ENCODE measurements at places on chromosomes 1 and 21.

- no peak for DNase-seq
Observed at GRCh38 chr1:19668888-19669287, 4.2 kb downstream of the HTR6 start.

DNA sequence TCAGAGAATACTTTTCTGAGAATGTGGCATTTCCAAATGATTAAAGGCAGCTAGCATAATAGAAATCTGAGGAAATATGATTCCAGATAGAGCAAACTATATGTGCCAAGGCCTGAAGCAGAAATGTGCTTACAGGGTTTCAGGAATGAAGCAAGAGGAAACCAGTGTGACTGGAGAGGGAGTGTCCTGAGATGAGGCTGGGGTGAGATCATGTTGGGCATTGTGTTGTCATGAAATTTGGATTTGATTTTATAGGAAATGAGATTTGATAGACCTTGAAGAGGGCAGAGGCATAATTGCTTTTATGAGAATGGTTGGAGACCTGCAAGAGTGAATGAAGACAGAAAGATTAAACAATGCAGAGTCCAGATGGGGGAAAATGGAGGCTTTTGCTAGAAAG is 338.1 kb upstream of the SNX7 start:
- DNase-seq: no peak

DNA sequence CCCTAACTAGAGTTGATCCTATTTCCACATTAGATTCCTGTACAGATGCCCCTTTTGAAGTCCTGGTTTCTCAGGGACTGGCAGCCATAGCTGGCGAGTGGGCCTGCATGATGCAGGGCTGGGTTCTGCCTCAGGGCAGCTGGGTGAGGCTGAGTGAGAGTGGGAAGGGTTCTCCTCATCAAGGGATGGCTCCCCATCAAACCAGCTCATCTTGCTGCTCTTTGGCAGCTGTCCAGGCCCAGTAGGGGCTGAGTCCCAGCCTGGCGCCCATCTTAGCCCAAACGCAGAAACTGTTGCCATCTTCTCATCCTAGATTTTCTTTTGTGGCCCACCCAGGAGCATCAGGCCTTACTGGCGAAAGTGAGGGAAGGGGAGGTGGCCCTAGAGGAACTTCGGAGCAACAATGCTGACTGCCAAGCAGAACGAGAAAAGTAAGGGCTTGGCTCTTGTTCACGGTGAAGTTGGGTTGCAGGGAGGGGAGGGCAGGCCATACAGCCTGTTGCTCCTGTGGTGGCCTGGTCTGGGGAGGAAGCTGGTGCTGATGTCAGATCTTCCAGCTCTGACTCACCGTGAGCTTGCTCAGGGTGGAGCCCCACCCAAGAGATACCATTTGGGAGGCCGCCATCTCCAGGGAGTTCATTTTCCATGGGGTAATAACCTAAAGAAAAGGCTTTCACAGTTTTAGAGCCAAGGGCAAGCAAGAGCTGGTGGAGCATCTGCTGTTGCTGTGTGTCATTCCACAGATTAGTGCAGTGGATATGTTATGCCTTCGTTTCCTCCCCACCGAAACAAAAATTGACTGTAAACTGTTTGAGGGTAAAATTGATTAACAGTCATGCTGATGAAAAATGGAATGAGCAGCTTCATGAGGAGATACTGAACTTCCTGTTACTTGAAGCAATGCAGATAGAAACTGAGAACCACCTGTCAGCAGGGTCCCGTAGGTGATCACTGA is 34.7 kb downstream of the TUFT1 start:
- DNase-seq: peak; percentile 21

- no peak for DNase-seq
Observed at GRCh38 chr1:232810856-232811255, 5.6 kb downstream of the MAP10 start.

DNA sequence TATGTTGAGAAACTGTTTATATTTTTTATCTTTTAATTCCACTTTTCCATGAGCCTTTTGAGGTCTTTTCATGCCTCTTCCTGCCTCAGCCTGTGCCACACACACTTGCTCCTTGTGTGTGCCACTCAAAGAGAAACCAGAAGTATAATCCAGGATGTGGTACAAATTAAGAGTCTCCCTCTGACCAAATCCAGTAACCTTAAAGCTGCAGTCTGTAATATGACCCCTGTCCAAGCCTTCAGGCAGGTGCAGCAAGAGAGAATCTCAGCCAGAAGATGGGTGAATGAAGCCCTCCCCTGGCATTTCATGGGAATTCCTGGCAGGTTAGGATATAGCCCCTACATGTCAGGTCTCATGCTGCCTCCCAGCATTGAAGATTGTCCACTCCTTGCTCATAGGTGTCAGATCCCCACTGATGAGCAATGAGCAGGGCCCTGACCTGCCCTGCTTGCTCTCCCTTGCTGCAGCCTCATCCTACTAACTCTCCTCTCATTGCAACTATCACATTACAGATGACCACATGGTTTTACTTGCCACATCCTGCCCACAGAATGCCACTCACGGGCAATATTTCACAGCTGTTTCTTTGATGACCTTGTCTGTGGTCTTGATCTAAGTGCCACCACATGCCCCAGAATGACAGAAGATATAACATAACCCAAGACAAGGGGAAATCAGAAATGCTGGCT is 169.3 kb downstream of the SEC16B start:
- no peak for DNase-seq

DNA sequence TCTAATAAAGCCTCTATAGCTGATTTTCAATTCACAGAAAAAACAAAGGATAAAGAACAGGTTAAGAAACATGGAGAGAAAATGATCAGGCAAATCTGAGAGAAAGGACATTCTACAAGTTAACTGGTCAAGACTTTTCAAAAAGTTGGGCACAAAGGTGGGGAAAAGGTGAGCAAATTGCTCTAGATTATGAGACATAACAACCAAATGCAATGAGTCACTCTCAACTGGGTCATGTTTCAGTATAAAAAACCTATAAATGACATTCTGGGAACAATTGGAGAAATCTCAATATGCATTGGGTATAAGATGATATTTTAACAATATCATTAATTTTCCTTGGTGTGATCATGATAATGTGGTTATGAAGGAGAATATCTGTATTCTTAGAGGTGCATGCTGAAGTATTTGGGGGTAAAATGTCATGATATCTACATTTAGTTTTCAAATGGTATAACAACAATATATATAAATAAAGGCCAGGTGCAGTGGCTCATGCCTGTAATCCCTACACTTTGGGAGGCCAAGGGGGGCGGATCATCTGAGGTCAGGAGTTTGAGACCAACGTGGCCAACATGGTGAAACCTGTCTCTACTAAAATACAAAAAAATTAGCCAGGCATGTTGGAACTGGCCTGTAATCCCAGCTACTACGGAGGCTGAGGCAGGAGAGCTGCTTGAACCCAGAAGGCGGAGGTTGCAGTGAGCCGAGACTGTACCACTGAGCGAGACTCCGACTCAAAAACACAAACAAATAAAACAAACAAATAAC is 27.0 kb downstream of the ANKRD13C start:
- DNase-seq: no peak

DNA sequence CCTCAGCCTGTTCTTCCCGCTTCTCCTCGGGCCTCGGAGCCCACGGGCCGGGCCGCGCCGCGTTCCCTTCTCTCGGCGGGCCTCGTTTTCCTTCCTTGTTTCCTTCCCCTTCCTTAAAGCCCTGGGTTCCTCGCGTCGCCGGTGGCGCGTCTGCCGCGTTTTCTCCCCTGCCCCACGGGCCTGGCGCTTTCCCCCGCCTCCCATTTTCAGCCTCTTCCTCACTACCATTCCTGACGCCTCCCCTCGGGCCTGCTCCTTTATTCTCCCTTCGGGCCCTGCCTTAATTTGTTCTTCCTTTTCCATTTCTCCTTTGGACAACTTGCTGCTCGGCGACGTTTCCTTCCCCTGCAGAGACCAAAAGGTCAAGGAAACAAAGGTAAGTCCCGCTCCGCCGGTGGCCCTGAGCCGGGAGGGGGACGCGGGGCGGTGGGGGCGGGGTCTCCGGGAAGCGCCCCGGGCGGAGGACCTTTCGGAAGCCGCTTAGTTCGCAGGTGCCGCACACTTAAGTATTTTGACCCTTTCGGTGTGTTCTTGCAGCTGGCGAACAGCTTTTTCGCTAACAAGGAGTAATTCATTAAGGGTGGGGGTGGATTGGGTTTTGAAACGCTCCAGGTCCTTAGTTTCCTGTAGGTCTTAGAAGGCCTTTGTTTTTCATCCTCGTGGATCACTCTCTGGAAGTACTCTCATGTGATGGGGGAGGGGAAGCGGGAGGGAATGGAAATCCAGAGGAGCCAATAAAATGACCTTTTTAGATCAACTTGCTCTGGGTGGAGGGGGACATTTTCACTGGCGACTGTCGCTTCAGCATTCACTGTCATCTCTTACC is 780 bp downstream of the YTHDF2 start:
- peak; percentile 37 for DNase-seq

GRCh38 chr1:215779729-215780128 is 212.6 kb downstream of the KCTD3 start:
- DNase-seq: no peak

- no peak for DNase-seq
Observed at GRCh38 chr1:204821476-204821875, 49.2 kb upstream of the NFASC start.

- no peak for DNase-seq
Observed at GRCh38 chr1:107683191-107683657, 281.8 kb downstream of the VAV3 start.

Measured in stimulated activated CD4-positive, alpha-beta T cell treated with anti-CD3 and anti-CD28 coated beads, Interleukin-1b, Interleukin-23, amount 100 ng/mL, for 48 hours (primary cell).